ENCODE measurements at places on chromosomes 1 and 21.

DNA sequence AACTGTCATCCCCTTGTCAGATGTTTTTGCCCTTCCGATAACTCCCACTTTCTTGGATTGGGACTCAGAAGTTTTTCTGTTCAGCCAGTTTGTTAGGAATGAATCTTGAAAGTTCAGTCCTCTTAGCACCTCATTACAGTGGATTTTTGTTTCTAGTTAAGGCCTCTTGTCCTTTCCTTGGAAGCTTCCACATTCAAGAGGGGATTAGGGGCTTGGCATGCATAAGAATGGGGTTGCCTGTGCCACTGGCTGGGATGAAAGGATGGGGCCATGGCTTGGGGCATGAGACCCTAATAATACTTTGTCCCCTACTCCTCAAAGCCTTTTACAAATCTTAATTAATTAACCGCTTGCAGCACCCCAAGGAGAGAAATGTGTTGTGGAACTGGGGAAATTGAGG, 2.4 kb upstream of the DHDDS start:
- DNase-seq: no peak

DNA sequence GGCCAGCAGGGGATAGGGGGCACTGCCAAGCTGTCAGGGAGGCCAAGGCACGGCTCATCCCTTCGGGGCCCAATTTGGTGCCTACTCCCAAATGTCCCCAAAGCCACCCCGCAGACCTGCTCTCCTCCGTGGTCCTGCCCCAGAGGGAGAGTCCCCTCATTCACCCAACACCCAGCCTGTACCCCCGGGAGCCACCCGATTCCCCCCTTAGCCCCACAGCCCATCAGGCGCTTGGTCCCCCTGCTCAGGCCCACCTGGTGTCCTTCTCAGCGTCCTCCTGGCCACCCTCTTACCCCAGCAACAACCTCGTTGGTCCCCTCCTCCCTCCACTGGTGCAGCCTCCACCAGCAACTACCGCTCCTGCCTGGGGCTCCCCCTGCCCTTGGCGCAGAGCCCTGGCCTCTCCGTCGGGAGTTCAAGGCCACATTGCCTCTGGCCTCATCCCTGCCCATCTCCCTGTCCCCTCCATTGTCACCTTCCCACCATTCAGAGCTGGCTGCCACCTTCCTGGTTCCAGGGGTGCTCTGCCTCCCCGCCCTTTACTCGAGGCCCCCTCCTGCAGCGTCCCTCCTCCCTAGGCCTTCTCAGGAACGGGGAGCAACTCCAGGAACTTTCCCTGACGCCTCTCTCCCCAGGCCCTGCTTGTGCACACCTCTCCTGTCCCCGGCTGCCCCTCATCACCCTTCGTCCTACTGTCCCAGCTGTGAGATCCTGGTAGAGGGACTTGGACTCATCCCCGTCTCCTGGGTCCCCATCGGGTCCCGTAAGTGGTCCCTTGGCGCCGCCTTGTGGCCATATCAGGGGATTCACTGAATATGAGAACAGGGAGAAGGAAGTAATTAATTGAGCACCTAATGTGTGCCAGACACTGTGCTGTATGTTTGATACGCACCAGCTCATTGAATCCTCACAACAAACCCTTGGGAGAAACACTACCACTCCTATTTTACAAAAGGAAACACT, 73.9 kb downstream of the RAP1GAP start:
- no peak for DNase-seq

- DNase-seq: no peak
Measured at GRCh38 chr21:28337315-28337714, 655.4 kb downstream of the LTN1 start.

DNA sequence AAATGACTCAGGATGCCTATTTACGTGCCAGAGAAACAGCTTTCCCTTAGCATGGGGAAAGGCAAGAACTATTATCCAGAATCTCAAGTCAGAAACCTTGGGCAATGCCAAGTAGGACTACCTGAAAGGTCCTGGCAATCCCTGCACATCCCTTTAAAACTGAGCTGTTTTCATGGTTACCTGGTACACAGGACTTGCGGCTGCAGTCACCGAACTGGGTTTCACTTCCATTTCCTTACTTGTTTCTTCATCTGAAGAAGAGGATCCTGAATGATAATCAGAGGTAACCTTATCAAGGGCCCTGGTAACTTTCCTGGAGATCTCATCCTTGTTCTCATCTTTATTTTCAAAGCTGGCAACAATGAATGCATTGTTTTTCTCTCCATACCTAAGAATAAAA, 14.3 kb downstream of the BTG3 start:
- no peak for DNase-seq

- DNase-seq: no peak
Measured at GRCh38 chr1:246506367-246506673, 759 bp downstream of the SMYD3 start.

GRCh38 chr1:29907596-29907995, 671.3 kb downstream of the PTPRU start:
- no peak for DNase-seq

DNA sequence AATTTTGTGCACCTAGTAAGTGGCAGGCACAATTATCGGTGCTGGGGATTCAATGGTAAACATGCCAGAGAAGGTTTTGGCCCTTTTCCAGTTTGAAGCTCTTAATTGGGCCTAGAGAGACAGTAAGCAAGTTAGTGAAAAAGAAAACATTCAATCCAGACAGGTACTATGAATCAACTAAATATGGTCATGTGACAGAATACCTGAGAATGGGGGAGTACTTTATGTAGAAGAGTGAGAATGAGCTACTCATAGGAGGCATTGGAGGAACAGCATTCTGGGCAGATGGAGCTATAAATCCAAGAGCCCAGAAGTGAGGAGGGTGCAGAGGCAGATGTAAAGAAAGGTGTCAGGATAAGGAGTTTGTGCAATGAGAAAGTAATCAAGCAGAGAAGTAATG, 1017.9 kb downstream of the ADGRL2 start:
- DNase-seq: no peak

All from activated CD4-positive, CD25-positive, alpha-beta regulatory T cell (primary cell).